ENCODE measurements at places on chromosomes 4 and X.

- no peak for DNase-seq
Observed at GRCh38 chrX:133249266-133250058, 31.3 kb upstream of the TFDP3 start.

DNA sequence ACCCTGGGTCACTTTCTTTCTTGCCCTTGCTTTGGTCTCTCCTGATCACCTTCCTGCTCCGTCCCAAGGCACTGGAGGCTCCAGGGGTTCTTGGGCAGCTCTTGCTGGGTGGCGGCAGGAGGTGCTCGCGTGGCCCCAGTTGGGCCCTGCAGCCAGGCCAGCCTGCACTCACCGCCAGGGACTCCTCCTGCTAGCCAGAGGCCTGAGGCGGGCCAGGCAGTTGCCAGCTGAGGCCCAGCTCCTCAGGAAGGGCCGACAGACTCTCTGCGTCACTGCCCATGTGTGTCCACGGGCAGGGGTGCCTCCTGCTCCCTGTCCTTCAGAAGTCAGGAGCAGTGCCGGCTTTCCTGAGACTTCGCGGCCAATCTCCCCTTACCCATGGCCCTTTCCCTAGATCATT lies 9.3 kb downstream of the SUV39H1 start:
- DNase-seq = no peak

- no peak for DNase-seq
Observed at GRCh38 chr4:145340071-145340675, 141.5 kb upstream of the SMAD1 start.

DNA sequence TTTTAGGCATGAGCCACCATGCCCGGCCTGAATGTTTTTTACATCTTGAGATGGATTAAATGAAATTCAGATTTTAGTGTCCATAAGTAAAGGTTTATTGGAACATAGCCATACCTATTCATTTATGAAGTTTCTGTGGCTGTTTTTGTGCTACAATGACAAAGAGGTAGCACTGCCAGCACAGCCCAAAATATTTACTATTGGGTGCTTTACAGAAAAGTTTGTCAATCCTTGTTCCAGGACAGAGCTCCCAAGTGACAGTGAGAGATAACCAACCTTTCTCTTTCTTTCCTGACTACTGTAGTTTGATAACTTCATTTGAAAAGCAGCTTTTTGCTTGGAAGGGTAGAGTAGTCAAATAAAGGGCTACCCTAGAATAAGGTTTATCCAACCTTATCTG lies 116.2 kb downstream of the CAMK2D start:
- DNase-seq = no peak

- DNase-seq = no peak
Observed at GRCh38 chr4:90078440-90078839, 48.8 kb upstream of the CCSER1 start.

DNA sequence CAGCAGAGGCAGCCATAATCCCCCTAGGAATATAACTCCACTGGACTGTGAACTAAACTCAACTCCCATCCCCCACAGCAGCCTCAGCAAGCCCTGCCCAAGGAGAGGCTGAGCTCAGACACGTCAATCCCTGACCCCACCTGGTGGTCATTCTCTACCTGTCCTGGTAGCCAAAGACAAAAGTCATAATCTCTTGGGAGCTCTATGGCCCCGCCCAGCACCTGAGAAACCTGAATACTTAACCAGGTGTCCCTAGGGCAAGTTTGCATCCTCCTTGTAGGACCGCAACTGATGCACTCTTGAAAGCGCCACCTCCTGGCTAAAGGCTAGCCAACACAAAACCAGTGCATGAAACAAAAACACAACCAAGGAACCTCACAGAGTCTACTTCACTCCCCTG lies 18.4 kb downstream of the CT47B1 start:
- no peak for DNase-seq

GRCh38 chr4:52299120-52299519 lies 248.0 kb downstream of the SPATA18 start:
- no peak for DNase-seq

DNA sequence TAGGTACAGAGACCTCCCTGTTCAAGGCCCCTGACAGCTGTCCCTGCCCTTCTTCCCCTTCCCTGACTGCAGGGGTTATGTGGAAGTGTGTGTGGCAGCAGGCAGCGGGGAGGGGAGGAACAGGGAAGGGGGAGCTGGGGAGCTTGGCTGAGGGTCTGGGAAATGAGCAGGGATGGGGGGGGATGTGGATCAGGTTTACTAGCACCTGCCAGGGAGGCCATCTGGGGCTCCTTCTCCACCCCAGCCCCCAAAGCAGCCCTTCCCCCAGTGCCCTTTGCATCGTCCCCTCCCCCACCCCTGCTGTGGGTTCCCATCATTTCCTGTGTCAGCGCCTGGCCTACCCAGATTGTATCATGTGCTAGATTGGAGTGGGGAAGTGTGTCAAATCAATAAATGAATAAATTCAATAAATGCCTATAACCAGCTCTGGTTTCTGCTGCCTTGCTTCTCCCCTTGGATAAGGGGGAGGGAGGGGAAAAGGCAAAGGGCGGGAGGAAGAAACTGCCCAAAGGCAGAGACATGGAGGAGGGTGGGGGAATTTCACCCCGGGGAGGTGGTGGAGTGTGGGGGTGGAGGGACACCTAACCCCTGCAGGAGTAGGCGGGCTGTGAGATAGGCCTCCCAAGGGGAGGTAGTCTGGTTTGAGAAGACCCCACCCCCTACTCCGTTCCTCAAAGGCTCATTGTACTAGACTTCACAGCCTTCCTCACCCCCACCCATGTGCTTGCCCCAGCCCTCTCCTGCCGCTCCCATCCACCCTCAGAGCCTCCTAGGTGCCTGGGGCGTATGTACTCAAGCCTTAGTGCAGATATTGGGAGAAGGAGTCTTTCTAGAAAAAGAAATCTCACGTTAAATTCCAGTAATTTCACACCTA lies 3.2 kb downstream of the CXorf65 start:
- DNase-seq = peak; percentile 50

DNA sequence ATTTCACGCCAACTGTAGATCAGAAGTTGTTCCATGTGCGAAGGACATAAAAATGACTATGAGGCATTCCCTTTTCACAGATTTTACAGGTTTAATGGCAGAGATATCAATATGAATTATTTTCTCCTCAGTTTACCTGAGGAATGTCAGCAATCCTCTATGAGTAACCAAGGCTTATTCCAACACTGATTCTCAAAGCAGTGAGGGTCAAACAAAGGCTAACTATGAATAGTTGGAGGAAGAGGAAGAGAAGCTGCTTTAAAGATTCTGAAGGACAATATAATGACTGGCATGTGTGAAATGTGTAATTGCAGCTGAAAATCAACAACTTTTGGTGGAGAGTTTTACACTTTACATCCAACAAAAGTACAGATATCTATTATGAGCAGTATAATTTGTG lies 29.1 kb downstream of the NAF1 start:
- no peak for DNase-seq

- no peak for DNase-seq
Observed at GRCh38 chrX:41405551-41405950, 41.6 kb upstream of the NYX start.

DNA sequence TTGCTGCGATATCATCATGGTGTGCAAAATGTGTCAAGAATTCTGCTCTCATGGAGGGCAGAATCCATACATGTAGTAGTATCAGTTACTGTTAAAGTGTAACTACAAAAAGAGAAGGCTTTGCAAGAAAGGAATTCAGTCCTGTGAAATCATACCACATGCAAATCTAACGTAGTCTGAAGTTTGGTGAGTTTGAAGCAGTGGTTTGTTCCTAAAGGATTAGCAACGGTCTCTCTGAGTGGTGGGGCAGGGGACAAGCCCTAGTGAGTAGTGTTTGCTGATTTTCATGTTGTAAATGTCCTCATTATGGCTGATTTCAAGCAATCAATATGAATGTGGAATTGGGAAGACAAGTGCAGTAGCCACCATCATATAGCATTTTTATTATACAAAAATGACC lies 47.1 kb upstream of the CLNK start:
- no peak for DNase-seq

DNA sequence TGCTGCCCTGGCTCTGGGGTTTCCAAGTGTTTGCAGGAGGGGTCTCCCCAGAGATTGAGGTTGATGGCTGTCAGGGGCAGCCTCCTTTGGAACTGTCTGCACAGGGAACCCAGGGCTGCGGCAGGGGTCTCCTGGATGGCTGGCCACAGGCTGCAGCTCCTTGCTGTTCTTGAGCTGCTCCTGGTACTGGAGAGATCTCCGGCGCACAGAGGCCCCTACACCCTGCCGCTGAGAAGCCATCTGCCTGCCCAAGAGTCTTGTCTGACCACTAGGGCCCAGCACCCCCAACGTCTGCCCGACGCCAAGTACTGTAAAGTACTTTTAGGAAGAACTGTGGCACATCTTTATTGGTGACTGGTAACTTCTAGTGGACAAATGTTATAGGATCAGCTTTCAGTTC lies 13.5 kb downstream of the STIM2 start:
- no peak for DNase-seq

- DNase-seq = no peak
Observed at GRCh38 chr4:79050541-79050880, 111.3 kb upstream of the PAQR3 start.

DNA sequence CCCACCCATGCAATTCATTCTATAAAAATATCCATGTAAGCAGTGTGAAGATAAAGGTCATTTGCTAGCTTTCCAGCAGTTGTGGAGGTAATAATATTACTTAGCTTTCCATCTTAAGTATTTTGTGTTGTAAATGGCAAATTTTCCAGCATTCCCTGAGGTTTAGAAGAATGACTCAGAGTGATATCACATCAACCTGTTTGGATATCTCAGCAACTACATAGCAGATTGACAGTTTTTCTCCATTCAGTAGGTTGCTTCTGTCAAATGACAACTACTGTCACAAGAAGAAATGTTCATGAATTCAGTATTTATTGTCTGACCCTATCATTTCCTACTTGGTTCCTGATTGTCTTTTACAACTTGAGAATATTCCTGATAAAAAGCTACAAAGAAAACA lies 434.9 kb upstream of the GALNTL6 start:
- no peak for DNase-seq

- DNase-seq = peak; percentile 31
Observed at GRCh38 chrX:15815779-15816437, 25.6 kb downstream of the ZRSR2 start.

- DNase-seq = peak; percentile 5
Observed at GRCh38 chrX:135707880-135708279, 5.6 kb upstream of the CT45A1 start.

GRCh38 chrX:72536542-72536941 lies 36.1 kb downstream of the HDAC8 start:
- no peak for DNase-seq

DNA sequence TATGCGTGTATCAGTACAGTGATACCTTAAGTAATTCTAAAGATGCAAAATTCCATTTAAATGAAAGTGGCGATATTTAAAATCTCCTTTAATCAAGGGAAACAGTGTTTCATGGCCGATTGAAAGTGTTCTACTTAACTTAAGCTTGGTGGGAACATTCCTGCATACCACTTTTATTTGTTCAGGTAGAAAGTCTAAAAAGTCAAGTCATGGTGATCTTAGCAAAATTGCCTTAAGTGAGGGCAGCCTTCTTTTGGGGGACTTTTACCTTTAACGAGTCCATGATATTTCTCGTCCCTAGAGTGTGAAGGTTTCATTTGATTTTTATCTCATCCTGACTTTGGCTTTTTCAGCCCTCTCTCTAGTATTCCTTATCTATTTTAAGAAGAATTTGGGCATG lies 149.2 kb downstream of the KDM6A start:
- no peak for DNase-seq

GRCh38 chr4:8905226-8905772 lies 33.7 kb upstream of the HMX1 start:
- no peak for DNase-seq

DNA sequence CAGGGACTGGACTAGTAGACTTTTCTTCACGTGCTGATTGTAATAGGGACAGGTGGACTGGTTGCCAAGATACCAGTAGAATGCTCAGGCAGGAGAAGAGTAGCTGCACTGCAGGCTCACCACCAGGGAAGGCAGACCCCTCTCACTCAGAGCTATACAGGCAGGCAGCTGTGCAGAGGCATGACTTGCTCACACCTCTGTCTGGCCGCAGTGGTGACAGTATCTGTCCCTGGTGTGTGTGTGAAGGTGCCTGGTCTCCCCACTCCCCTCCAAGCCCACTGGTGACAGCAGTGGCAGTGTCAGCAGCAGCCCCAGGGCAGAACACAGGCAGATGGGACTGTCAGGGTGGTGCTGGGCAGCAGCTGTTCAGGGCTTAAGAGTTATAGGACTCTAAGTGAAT lies 140.7 kb downstream of the RPS6KA6 start:
- no peak for DNase-seq

DNA sequence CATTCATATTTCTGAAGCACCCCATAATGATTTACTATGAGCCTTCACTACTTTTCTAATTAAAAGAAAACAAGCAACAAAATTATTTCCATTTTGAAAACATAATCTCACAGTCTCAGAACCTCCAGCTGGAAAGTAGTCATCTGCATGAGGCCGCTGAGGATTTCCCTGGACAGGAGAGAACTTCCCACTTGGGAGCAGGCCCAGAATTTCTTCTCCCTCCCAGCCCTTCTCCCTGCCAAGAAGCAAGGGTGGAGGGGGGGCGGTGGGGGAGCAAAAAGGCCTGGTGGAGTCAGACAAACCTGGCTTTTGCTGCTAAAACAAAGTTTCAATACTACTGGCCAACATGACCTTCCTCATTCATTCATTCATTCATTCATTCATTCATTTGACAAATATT lies 167.3 kb downstream of the PJA1 start:
- DNase-seq = no peak

DNA sequence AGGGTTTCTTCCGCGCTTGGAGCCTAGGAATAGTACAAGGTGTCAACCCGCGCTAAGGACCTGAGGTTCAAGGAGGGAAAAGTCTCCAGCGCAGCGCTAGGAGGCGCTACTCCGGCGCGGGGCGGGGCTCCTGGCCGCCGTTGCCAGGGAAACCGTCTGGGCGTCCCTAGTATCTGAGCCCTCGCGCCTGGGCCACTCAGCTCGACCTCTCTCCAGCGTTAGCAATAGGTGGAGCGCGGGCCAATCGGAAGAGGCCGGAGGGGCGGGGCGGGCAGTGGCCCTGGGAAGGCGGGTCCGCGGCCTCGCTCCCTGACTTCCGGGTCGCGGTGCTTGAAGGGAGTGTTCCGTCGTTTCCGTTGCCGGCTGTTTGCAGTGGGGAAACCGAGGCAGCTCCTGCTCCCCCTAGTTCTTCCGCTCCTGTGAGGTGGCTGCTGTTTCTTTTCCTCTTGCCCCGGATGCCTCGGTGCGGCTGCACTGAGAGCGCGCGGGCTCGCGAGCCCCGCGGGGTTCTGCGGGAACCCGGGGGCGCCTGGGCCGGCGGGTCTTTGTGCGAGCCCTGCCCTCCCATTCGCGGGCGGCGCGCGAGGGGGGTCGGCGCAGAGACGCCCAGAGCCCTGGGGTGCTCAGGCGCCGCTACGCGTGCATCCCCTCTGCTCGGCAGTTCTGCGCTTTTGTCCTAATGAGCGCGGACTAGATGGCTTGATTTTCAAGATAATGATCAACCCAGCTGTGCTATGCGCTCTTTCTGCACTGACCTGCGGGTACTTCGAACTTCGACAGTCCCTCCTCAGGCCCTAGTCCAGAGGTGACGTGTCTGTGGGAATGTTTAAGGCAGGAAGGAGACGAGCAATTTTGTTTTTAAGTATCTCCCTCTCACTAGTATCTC lies at the start of gene ELMOD2:
Gene ELMOD2 (plus strand): TSS at position 312 of the 886 bp plus-strand sequence. CDS start 1,261 bp downstream, outside the sequence.
- peak; percentile 98 for DNase-seq

GRCh38 chrX:131331152-131331551 lies 42.0 kb upstream of the IGSF1 start:
- DNase-seq = no peak
